ENCODE measurements at places on chromosomes 2 and 18. TPM values are rescaled to one million over a fixed set of nuclear protein-coding genes. Genes with fewer than 3 reads are reported as not detected.
A peak's percentile ranks its signal among the peaks of the same experiment; 100 is the strongest.

DNA sequence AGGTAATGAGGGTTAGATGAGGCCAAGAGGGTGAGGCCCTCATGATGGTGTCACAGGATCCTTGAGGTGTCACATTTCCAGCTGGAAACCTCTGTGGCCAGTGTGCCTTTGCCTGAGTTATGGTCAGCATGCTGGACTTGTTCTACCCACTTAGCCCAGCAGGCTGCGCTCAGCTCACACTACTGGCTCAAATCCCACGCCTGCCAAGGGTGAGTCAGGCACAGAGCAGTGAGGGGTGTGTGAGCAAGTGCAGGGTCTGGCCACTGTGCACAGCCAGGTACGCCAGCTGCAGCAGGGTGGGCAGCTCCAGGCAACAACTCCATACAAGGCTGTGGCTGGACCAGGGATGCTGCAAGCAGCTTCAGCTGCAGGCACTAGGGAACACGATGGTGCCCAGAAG is 616.6 kb upstream of the FSHR start:
- peak; percentile 65 for DNase-seq

Gene ADRA2B
- not detected for total RNA-seq

- DNase-seq, result no peak
Measured at GRCh38 chr2:160934991-160935390, 225.2 kb upstream of the TANK start.

- no peak for DNase-seq
Measured at GRCh38 chr2:19686439-19686838, 215.3 kb downstream of the TTC32 start.

Gene FHOD3
- 5.3 TPM for total RNA-seq

GRCh38 chr2:215548714-215549113 is 112.8 kb upstream of the FN1 start:
- no peak for DNase-seq

- no peak for DNase-seq
Measured at GRCh38 chr2:218009231-218009630, 6.4 kb upstream of the TNS1 start.

- no peak for DNase-seq
Measured at GRCh38 chr2:234970099-234970440, 18.3 kb downstream of the SH3BP4 start.

GRCh38 chr2:208033701-208034502 is 8.6 kb upstream of the PLEKHM3 start:
- peak; percentile 82 for DNase-seq

Gene SLC14A1
- not detected for total RNA-seq

DNA sequence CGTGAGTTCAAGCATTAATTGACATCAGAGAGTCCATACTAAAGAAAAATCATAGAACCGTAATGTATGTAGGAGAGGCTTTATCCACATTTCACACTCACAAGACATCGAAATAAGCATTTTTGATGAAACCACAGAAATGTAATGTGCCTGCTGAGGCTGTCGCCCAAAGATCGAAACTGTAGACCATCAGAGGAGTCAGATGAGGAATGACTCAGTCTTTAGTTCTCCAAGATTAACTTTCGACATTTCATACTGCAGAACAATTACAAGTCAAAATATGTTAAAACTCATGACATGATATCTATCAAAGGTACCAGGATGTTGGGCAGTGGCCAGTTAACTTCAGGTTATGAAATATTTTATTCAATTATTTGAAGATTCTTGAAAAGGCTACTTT is 79.6 kb downstream of the RAB31 start:
- DNase-seq, result peak; percentile 66

Gene AOX1
- 76.6 TPM for total RNA-seq

Gene ABCG5
- total RNA-seq, result not detected

Gene REG3A
- total RNA-seq, result not detected

Gene PREPL
- 70.0 TPM for total RNA-seq

DNA sequence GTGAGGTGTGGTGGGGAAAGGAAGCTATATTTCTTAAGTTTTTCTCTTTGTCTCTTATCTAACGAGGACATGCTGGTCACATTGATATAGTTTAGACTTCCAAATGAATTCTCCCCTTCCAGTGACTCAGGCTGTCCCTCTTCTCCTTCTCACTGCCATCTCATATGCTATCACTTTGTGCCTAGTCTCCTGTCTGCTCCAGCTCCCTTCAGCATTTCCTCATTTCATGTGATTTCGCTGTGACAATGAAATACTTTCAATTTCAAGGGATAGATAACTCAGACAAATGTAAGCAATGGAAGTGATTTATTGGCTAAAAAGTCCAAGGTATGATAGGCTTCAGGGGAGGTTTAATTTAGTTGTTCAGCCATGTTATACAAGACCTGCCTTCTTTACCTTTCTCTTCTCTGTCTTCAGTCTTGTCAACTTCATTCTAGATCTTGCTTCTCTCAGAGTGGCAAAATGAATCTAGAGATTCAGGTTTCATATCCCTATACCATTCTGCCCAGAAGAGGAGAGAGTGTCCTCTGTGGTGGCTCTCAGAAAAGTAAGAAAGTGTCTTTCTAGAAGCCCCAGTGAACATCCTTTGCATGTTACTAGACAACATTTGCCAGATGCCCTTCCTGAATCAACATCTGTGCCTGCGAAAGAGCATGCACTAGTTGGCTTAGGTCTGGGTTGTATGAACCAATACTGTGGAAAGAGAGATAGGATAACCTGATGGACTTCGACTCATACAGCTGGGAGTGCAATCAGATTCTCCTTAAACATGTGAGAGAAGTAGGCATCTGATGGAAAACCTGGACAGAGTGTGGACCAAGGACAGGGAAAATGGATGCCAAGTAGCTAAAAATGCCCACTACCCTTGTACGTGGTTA is 29.9 kb upstream of the GPR155 start:
- no peak for DNase-seq

DNA sequence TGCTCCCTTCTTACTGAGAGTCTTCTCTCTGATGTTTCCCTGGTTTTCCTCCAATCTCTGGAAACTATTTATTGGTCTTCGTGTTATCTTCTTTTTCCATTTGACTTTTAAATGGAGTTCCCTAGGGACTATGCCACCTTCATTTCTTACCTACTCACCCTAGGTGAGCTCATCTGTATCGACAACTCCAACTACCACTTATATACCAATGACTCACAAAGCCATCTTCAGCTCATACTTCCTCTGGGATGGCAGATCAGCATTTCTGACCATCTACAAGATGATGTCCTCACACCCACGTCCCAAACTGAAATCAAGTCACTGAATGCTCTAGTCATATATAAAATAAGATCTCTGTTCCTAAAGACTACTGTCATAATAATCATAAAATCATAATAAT is 40.6 kb downstream of the CFAP210 start:
- no peak for DNase-seq

DNA sequence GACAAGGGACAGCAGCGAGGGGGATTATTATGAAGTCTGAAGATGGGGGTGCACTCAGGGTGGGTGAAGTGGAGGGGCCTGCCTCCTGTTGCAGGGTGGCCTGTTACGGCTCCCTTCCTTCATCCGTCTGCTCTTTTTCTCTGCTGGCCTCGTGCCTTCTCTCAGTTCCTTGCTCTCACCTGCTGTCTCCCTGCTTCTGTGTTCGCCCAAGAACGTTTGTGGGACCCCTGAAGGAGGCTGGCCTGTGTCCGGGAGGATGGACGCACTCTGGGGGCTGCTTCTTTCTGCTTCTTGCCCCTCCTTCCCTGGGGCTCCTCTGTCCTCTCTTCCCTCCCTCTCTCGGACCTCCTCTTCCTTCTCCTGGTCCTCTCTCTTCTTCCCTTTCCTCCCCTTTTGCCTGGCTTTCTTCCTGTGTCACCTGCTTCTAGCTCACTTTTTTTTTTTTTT is 13.8 kb downstream of the MROH2A start:
- DNase-seq, result no peak

DNA sequence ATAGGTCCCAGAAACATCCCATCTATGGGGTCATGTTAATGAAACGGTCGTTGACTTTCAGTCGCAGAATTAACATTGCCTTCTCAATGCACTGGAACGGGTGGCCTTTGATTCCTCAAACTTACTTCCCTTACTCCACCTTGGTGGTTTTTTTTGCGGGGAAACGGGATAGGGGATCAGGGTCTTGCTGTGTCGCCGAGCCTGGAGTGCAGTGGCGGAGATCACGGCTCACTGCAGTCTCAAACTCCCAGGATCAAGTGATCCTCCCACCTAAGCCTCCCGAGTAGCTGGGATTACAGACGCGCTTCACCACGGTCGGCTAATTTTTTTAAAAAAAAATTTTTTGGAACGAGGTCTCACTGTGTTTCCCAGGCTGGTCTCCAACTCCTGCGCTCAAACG is 754 bp downstream of the ATG16L1 start:
- no peak for DNase-seq

Gene C1QL2
- total RNA-seq, result not detected

- no peak for DNase-seq
Measured at GRCh38 chr2:47196046-47196445, 40.9 kb upstream of the STPG4 start.

DNA sequence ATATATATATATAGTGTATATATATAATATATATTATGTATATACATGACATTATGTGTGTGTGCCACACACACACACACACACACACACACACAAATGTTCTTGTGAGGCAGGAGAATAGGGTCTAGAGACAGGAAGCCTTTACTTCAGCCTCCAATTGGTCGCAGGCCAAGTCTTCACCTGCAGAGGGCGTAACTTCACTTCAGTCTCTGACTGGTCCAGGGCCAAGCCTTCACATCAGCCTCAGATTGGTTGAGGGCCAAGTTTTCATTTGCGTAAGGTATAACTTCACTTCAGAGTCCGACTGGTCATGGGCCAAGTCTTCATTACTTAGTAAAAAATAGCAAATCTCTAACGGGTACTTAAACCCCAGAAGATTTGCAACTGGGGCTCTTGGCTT is 13.2 kb upstream of the SS18 start:
- peak; percentile 58 for DNase-seq

DNA sequence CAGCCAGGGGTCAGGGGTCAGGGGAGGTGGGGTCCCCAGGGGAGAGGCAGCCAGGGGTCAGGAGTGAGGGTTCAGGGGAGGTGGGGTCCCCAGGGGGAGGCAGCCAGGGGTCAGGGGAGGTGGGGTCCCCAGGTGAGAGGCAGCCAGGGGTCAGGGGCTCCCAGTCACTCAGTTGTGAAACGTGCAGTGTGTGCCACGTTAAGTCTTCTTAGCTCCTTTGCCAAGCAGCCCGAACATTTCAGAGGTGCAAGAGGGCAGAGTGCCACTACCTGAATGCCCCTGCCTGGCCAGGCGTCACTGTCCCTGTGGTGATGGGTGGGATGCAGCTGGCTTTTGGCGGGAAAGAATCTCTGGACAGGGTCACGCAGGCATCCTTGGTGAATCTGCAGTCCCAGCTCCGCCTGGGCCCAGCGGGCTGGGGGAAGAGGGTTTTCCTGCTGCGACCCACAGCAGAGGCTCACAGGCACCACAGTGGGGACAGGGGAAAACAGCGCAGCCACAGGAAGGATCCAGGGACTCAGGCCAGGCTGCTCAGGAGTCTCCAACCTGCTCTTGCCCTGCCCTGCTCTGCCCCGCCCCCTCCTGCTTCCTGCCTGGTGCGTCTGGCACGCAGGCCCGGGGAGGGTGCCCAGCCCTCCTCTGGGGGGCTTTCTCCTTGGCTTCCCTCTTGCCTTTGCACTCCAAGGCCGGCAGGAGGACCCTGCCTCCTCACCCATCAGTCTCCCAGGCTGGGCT is 188.3 kb downstream of the TWIST2 start:
- no peak for DNase-seq

Gene SKOR2
- total RNA-seq, result not detected

GRCh38 chr2:3756306-3756705 is 52.9 kb downstream of the DCDC2C start:
- no peak for DNase-seq

GRCh38 chr18:56162311-56163265 is 475.8 kb downstream of the TXNL1 start:
- DNase-seq, result no peak

- no peak for DNase-seq
Measured at GRCh38 chr2:141439524-141439923, 691.3 kb downstream of the LRP1B start.

DNA sequence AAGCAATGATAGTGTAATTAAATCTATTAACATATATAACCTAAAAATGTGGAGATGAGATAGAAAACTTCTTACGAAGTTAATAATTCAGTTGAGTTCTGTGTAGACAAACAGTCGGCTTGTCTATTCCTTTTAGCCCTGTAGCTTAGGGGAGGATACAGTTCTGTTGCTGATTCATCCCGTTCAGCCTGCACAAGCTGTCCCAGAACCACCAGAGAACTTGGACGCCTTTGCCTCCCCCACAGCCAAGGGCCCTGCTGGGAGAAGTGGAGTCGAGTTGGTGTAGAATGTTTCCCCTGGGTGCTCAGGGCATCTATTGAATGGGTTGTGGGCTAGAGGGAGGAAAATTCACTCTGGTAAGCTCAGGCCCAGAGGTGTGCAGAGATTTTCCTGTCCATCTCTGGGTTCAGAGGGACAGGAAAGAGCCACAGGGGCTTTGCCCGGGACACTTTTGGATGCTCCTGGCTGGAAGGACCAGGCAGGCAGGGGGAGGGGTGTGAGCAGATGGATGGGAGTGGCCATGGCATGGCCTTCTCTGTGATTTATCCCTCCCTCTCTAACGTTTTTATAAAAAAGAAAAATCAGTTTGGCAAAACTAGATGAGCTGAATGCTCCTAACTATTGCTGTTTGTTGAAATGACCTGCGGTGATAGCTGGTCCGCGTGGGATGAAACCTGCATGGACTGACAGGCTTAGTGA is 42.8 kb upstream of the GALR1 start:
- DNase-seq, result peak; percentile 46

GRCh38 chr2:238299803-238300202 is 11.4 kb upstream of the PER2 start:
- DNase-seq, result no peak

Gene RAMP1
- total RNA-seq, result 11.2 TPM

Gene ALPI
- total RNA-seq, result not detected

GRCh38 chr18:26867471-26867870 is 2.0 kb upstream of the AQP4 start:
- no peak for DNase-seq

Gene CYRIA
- total RNA-seq, result 1.2 TPM

All from MCF 10A (cell line).